ENCODE measurements at places on chromosomes 7 and 10.
A peak's percentile ranks its signal among the peaks of the same experiment; 100 is the strongest.

DNA sequence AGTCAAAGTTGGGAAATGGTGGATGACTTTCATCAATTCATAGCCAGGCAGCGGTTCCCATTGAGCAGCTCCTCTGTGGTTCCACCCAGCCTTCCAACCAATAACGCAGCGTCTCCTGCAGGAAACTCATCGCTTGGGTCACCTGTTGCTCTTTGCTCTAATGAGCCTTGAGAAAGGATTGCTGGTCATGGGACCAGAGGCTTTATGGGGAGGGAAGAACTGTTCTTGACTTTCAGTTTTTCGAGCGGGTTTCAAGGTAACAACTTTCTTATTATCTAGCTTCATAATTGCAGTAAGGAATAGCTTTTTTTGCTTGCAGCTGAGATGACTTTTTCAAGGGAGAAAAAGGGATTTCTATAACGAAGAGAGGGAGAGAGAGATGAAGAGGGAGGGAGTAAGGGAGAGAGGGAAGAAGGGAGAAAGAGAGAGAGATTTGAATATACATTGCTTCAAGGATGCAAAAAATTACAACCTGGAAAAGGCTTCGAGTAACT lies 405 bp upstream of the ENTPD1 start:
- DNase-seq, result no peak

DNA sequence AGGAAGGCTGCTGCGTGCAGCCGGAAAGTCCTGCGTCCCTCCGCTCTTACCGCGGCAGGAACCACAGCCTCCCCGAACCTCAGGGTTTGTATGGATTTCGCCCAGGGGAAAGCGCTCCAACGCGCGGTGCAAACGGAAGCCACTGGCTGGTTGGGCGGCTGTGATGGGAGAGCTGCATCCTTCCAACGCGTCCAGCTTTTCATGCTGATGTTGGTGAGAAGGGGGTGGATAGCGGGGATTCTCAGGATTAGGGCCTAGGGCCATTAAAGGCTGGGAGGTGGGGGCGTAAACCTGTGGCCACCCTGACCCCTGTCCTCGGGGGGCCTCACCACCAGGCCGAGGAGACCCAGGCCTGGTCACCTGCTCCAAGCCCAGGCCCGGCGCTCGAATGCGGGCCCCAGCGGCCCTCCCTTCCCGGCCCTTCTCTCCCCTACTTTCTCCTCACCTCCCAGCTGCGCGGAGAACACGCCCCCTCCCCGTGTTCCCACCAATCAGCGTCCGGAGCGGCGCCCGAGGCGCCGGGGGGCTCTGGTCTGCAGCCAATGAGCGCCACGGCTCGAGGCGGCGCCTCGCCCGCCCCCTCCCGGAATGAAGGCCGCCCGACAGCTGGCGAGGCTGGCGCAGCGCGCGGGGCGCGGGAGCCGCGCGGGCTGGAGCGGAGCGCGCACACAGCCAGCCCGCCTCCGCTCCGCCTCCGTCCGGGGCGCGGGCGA lies 458 bp upstream of the NANOS1 start:
- DNase-seq, result peak; percentile 50

GRCh38 chr10:132429281-132430230 lies 32.6 kb downstream of the PWWP2B start:
- DNase-seq, result no peak

- no peak for DNase-seq
These were observed 112.7 kb downstream of the REEP3 start for GRCh38 chr10:63633677-63634487.

DNA sequence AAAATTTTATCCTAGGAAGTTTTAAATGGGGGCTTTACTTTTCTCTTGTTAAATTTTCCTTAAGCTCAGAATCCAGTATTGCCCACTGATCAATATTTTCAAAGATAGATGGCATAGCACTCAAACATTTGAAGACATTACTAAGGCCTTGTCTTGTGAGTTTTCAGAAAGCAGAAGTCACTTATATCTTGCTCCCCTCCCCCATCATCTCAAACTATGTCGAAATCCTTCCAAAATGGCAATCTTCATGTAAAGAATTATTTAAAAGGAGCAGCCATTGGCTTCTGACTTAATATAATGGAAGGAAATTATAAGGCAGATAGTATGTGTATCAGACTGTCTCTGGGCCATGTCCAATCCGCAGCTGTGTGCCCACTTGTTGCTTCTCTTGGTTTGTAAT lies 553.5 kb upstream of the C7orf33 start:
- DNase-seq, result no peak

GRCh38 chr10:80477813-80478212 lies 23.7 kb downstream of the TSPAN14 start:
- peak; percentile 89 for DNase-seq

- DNase-seq, result no peak
These were observed 2.0 kb upstream of the TNS3 start for GRCh38 chr7:47583739-47584535.

GRCh38 chr7:55172161-55172560 lies 153.3 kb downstream of the EGFR start:
- DNase-seq, result no peak

DNA sequence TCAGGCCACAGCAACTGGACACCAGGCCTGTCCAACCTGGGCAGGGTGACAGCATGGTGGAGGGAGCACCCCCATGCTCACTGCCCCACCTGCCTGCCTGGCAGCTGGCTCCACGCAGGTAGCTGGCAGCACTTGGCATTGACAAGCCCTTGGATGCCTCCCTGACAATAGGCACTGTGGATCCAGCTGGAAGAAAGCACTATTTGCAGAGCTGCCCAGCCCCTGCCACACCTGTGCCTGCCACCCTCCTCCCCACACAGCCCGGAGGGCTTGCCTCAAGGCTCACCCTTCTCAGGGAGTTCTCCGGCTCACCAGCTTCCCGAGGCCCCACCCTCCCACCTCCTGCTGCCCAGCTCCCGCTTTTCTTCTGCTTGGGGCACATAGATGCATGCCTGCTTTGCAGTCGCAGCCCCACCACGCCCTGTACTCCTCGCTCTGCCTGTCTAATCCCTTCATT lies 160.1 kb downstream of the NEURL1 start:
- no peak for DNase-seq

DNA sequence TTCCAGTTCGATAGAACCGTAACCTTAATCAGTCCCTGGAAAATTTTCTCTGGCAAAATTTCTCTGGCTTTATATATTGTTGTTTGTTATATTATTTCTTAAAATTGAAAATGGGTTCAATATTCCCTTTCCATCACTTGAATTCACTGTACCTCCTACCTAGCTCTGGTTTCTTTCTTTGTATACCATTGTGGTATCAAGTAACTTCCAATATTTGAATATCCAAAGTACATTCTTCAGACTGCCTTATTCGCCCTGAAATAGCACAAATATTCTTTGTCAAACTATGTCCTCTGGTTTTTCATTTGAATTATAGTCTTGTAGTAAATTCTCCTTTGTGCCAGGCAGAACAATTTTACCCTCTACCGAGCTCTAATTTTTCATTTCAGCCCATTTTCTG lies 541.6 kb downstream of the REEP3 start:
- DNase-seq, result no peak

DNA sequence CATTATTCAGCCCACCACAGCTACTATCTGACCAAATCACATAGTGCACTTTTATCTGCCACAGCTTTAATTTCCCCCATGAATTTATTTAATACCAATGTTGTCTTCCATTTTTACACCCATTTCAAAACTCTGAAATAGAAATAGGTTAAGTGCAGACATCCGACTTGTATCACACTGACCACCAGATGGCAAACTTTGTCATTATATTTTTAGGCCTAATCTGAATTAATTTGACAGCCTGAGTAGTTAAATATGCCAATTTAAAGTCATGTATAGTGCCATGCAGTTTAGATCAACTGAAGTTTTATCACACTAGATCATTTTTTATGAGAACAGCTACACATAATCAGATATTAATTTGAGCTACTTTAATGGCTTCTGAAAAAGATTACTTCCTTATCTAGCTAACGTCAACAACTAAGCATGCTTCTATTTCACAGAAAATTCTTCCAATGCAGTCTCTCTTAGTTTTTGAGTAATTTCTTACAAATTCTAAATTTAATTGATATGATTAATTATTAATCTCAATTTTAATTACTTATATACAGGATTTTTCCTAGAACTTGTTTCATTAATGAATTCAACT lies 566.4 kb downstream of the GFRA1 start:
- DNase-seq, result peak; percentile 14

GRCh38 chr7:78620920-78621319 lies 822.3 kb downstream of the PHTF2 start:
- DNase-seq, result no peak

- no peak for DNase-seq
These were observed 83.3 kb downstream of the PLXNA4 start for GRCh38 chr7:132492823-132493445.

- DNase-seq, result no peak
These were observed 407.0 kb downstream of the SORCS1 start for GRCh38 chr10:106757521-106757920.

DNA sequence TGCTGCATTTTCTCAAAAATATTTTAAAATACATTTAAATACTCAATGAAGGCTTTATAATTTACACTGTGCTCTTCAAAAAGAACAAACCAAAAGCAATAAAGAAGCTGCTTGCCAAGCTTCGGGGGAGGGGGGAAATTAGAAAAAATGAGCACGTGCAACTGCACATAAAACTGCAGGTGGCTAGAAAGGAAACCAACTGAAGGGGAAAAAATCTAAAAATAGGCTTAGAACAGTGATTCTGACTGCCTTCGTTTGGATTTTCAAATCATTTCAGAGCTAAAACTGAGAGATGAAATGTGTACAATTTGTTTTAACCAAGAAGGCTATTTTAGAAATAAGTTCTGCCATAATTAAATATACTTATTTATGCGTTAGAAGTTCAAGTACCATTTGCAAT lies 61.4 kb downstream of the ABI1 start:
- no peak for DNase-seq

DNA sequence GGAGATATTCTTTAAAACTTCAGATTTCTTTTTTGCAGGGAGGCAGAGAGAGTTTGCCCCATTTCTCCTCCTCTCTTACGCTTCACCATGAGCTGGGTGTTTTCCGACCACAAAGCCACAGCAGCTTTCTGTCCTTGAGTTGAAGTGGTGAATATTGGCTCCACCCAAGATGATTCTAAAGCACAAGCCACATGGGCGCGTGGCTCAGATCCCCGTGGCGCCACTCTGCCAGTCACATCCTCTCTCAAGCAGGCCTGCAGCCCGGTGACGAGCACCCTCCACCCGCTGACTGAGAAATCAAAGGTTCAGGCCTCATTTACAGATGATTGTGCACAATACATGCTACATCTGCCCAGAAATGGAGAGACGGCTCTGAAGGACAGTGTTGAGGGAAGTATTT lies 27.6 kb upstream of the RNF32 start:
- no peak for DNase-seq

GRCh38 chr7:39075210-39075609 lies 97.5 kb downstream of the POU6F2 start:
- DNase-seq, result no peak

- DNase-seq, result no peak
These were observed 2.5 kb downstream of the ACSL5 start for GRCh38 chr10:112376396-112376790.

DNA sequence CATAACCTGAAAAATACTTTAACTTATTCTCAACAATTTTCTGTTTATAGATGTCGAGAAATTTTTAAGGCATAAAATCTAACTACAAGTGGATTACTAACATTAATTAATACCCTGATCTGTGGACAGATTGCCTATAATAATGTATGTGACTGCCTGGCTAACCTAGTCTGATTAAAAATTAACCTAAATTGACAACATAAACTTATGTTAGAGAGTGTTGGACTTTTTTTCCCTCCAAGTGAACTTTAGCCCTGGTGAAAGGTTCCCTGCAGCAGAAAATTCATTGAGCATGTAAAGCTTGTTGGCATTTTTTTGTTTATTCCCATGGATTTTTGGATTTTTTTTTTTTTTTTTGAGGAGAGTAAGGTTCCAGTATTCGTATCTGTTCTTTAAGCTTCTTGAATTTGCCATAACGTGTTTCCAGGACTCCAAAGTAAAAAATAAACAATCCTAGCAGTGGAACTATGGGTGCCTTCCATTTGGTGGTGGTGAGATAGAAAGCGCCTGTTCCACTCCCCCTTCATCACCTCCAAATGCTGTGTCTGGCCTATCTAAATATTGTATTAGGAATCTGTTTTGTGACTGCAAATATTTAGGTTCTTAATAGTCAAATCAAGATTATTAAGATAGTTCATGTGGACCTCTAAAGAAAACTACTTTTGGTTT lies 36.1 kb downstream of the NET1 start:
- DNase-seq, result no peak

- DNase-seq, result no peak
These were observed 41.4 kb downstream of the STAM start for GRCh38 chr10:17685233-17685840.

- no peak for DNase-seq
These were observed 127.5 kb downstream of the PARD3 start for GRCh38 chr10:34687434-34688210.

DNA sequence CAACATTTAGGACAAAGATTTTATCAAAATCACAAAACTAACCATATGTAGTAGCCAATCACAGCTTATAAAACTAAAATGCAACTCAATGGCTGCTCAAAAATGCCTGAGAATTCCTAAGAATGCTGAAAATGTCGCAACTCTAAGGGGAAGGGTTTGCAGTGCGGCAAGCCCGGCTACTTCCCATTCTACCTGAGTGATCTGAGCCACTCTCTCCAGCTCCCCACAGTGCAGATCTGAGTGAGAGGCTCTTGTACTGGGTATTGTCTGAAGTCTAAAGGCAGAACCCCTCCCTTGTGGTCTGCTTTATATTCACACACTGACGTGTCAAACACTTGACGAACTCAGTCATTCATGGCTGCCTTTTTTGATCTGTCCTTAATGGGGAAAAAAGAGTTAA lies 28.9 kb downstream of the RAB11FIP2 start:
- no peak for DNase-seq

DNA sequence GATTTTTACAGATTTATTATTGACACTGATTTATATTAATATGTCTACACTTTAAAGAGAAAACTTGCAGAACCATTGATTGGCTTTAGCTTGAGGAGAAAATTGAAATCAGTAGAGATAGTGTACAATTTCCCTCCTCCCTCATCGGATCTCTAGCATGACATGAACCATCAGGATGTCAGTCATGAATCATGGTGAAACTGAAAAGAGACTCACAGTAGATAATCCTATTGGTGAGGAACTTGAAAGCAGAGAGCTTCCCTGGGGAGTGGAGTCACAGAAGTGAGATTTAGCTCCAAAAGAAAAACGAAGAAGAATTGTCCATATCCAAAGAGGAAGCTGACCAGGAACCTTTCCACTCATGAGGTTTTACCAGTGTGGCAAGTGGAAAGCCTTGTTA lies 346.8 kb downstream of the ABCA13 start:
- DNase-seq, result no peak

Data from stromal cell of bone marrow (primary cell).